EL (cell line): ENCODE measurements at places on chromosomes 6 and 20.
A peak's percentile ranks its signal among the peaks of the same experiment; 100 is the strongest.

DNA sequence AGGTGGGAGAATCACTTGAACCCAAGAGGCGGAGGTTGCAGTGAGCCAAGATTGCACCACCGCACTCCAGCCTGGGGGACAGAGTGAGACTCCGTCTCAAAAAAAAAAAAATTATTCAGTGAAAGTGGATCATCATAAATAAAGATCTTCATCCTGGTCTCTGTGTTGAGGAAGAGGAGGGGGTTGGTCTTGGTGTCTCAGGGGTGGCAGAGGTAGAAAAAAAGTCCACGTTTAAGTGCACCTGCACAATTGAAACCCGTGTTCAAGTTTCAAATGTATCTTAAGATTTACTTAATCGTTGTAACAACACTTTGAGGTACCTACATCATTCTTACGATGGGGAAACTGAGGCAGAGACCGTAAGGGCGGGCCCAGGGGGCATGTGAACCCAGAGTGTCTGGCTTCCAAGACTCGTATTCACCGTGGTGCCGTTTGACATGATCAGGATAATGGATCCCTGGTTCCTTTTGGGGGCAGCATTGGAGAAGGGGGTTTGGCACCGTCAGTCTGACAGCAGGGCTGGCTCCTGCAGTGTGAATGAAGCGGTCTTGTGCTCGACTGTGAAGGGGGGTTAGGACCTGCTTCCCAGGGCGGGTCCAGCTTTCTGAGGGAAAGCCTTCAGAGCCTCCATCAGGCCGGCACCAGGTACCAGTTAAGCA, 32.9 kb upstream of the ID1 start:
- DNase-seq: no peak

DNA sequence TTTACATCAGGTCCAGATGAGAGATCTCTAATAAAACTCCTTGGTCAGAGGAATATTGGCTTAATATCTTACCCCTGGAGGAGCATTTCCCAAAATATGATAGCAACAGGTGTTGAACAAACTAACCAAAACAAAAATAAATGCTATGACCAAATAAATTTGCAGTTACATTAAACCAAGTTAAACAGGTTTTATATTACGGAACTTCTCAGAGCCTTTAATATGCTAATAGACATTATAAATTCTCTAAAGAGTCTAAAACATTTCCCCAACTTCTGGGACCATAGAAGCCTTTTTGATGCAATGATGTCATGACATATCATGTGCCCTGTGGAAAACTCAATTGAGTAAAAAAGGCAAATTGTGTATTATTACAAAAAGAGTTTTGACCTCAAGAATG, 90.9 kb upstream of the ARMC2 start:
- DNase-seq: no peak

- DNase-seq: no peak
Measured at GRCh38 chr6:24925661-24926060, 10.1 kb downstream of the RIPOR2 start.

- DNase-seq: peak; percentile 50
Measured at GRCh38 chr6:151962246-151962846, 154.9 kb downstream of the ESR1 start.

DNA sequence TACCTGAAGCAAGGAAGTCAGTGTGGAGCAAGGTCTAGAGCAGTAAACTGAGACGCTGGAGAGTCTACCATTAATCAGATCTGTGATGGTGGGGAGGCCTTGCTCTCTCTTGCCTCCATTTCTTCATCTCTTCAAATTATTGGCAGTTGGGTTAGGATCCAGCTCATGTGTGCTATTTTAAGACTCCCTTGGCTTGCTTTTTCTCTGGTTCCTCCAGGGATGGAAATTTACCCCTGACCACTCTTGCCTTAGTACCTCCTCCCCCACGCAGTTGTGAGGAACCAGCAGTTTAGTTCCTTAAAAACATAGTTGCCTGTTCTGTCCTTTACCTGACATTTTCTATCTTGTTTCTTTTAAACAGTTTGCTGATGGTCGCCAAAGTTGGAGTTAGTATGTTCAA, 7.4 kb downstream of the TMEM14C start:
- no peak for DNase-seq

GRCh38 chr6:137901454-137901853, 34.4 kb downstream of the TNFAIP3 start:
- DNase-seq: no peak

DNA sequence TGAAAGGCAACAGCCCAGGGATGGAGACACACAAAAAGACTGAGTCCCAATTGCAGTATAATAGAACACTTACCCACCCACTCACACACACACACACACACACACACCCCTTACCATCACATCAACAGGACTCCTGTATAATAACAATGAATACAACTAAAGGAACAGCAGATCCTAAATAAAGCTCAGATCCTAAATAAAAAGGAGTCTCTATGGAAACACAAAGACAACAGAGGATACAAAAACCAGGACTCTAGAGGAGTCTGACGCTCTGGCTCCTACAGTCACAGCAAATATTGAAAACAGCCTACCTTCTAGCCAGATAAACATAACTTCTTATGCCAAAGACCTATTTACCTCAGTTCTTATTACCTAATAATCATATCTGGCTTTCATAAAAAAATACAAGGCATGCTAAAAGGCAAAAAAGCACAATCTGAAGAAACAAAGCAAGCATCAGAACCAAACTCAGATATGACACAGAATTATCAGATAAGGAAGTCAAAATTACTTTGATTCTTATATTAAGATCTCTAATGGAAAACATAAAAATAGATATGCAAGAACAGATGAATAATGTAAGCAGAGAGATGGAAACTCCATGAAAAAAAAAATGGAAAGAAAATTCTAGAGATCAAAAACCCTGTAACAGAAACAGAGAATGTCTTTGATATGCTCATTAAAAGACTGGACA, 134.9 kb downstream of the MMUT start:
- DNase-seq: no peak

DNA sequence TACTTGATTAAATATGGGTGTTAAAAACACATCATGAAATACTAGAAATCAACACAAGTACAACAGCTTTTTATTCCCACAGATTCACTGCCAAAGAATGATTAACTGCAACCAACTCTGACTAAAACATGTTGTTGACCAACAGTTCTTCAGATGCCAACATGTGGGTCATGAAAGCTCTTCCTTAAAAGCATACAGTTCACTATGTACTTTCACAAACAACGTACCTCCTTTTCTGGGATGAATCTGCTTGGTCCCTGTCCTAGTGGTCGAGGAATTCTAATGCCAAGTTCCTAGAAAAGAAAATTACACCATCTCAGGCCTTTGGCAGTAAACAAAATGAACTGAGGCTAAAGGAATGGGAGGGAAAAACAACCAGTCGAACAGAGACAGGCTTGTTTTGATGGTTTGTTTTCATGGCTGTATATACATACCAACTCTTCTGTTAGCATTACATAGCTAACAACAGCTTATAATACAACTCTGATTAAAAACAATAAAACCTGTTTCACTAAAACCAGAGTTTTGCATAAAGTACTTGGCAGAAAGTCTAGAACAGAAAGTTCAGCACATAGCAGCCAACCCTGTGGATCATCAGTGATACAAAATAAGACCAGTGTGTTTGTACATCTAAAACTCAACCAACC, 92.5 kb downstream of the SESN1 start:
- DNase-seq: peak; percentile 14

DNA sequence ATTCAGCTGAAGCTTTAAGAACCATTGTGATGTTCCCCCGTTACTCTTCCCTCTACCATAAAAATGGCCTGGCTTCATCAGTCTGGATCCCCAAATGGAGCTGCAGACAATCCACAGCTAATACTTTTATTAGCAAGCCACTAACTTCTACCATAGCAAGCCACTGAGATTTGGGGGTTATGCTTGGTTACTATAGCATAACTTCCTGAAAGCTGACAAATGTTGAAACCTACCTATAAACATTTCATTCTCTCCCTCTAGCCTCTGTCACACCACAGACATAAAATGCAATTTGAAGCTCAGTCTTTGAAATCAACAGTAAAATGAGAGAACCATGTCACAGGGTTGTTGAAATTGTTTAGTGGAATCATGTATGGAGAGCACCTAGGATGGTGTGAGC, 3.0 kb upstream of the HTR1E start:
- no peak for DNase-seq

GRCh38 chr6:16694781-16695578, 66.3 kb downstream of the ATXN1 start:
- DNase-seq: no peak

- no peak for DNase-seq
Measured at GRCh38 chr6:126480268-126480667, 140.4 kb downstream of the CENPW start.

GRCh38 chr6:16355699-16356446, 117.5 kb downstream of the GMPR start:
- DNase-seq: peak; percentile 54

DNA sequence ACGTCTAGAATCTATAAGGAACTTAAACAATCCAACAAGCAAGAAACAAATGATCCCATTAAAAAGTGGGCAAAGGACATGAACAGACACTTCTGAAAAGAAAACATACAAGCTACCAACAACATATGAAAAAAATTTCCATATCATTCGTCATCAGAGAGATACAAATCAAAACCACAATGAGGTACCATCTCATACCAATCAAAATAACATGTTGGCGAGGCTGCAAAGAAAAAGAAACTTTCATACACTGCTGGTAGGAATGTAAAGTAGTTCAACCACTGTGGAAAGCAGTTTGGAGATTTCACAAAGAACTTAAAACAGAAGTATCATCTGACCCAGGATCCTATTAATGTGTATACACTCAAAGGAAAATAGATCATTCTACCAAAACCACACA, 243.9 kb upstream of the RUNX2 start:
- peak; percentile 52 for DNase-seq

- no peak for DNase-seq
Measured at GRCh38 chr6:50003139-50003538, 18.7 kb downstream of the DEFB110 start.

GRCh38 chr6:33458676-33459075, 4.3 kb downstream of the ZBTB9 start:
- DNase-seq: no peak

GRCh38 chr20:41006936-41007474, 21.6 kb upstream of the TOP1 start:
- DNase-seq: no peak

DNA sequence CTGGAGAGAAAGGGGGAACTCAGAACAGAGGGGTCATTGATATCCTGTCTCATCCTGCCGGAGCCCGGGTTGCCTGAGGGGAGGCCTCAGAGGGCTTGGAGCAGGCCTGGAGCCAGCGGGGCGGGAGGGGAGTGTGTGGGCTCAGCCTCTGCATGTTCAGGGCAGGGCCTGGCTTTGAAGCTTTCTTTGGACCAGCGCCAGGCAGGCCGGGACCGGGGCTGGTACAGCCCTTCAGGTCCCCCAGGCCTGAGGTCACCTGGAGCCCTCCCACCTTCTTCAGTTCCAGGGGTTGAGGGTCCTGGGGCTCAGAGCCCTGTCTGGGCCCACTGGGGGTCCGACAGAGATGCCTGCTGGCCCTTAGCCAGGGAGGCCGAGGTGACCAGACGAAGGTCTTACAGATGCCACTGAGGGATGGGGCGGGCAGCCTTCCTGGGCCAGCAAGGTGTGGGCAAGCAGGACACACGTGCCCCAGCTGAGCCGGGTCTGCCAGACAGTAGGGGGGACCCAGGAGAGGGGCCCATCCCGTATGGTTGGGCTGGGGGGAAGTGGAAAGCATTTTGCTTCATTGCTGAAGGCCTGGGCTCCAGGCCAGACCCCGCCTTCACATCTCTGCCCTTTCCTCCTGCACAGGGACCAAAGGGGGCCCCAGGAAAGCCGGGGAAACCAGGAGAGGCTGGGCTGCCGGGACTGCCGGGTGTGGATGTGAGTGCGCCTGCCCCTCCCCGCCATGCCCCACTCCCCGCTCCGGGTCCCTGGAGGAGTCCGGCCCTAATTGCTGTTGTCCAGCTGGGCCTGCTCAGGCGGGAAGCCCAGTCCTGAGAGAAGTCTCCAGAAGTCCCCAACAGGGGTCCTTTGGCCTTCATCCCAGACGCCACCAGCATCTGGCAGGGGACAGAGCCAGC, 2.0 kb downstream of the COL9A3 start:
- DNase-seq: peak; percentile 61

DNA sequence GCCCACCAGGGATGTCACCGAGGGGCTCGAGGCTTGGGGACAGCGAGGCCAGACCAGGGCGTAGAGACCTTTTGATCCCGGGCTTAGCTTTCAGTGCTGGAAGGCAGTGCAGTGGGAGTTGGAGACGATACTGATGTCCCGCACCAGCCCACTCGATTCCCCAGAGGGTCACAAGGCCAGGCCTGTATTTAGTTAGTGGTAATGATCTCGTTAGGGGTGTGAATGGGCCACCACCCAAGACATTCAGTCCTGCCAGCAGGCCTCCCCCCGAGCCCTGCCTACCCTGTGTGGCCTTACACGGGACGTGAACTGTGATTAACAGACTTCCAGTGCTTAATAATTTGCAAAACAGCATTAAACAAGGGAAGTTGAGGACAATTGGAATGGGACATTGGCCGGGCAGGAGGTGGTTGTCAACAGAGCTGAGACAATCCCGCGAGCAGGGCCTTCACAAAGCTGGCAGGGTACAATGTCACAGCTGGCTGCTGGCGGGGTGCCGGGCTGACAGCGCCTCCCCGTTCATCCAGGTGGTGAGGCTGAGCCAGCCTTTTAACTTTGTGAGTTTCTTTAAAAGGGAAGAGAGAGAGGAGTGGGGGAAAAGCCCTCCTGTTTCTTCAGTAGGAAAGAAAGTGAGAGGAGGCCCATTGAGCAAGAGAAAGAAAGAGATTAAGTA, 175.3 kb upstream of the RALGAPA2 start:
- DNase-seq: no peak

DNA sequence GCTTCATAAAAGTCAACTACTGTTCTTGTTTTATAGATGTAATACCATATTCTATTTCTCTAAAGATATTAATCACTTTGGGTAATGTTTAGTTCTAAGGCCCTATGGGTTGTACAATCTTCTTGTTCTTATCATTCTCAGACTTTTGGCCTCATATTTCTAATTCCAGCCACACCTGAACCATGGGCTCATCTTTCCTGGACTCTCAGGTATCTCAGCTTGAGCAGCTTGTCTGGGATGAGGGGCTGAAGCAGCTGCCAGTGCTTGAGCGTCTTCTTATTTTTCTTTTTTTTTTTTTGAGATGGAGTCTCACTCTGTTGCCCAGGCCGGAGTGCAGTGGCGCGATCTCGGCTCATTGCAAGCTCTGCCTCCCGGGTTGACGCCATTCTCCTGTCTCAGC, 150.2 kb downstream of the KIF6 start:
- DNase-seq: no peak

GRCh38 chr6:22899426-22899825, 330.1 kb downstream of the HDGFL1 start:
- no peak for DNase-seq

DNA sequence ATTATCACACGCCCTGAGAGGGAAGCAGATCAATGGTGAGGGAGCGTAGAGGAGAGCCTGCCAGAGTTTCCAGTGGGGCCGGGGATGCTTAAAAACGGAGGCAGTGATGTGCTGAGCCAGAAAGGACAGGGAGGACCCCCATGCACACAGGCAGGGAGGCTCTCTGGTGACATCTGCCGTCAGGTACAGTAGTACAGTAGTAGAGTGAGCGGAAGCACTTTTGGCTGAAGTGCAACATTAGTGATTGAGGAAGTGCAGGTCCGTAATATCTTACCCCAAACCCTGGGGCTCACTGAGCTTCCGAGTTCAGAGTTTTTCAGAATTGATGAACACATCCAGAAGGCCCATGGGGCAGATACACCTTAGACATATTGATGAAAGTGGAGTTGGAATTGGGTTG, 42.1 kb downstream of the GFRA4 start:
- no peak for DNase-seq

GRCh38 chr6:80456724-80457438, 350.4 kb downstream of the BCKDHB start:
- DNase-seq: no peak

- DNase-seq: no peak
Measured at GRCh38 chr20:17365831-17366230, 139.0 kb downstream of the PCSK2 start.
